ENCODE measurements at places on chromosomes 13 and 19. TPM values are rescaled to one million over a fixed set of nuclear protein-coding genes. Genes with fewer than 3 reads are reported as not detected.

GRCh38 chr19:52748336-52748950 is 13.6 kb upstream of the ZNF611 start:
- DNase-seq = peak; percentile 76

GRCh38 chr19:29404015-29404414 is 121.8 kb upstream of the VSTM2B start:
- no peak for DNase-seq

The TBXA2R gene
- not detected for total RNA-seq

DNA sequence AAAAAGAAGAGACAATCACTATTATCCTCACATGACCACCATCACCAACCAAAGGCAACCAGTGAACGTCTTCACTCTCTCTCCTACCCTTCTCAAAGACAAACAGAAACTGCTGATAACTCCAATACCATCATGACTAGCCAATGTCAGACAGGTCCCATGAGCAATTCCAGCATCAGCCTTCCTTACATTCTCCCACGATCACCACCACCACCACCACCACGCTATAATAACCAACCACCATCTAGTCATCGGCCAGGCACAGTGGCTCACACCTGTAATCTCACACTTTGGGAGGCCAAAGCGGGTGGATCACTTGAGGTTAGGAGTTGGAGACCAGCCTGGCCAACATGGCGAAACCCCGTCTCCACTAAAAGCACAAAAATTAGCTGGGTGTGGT is 3.9 kb downstream of the MYO1F start:
- DNase-seq = no peak

GRCh38 chr13:97298816-97299215 is 76.7 kb downstream of the MBNL2 start:
- DNase-seq = no peak

- no peak for DNase-seq
Measured at GRCh38 chr13:109899748-109900147, 113.4 kb upstream of the IRS2 start.

The RPS28 gene
- 520 TPM for total RNA-seq

DNA sequence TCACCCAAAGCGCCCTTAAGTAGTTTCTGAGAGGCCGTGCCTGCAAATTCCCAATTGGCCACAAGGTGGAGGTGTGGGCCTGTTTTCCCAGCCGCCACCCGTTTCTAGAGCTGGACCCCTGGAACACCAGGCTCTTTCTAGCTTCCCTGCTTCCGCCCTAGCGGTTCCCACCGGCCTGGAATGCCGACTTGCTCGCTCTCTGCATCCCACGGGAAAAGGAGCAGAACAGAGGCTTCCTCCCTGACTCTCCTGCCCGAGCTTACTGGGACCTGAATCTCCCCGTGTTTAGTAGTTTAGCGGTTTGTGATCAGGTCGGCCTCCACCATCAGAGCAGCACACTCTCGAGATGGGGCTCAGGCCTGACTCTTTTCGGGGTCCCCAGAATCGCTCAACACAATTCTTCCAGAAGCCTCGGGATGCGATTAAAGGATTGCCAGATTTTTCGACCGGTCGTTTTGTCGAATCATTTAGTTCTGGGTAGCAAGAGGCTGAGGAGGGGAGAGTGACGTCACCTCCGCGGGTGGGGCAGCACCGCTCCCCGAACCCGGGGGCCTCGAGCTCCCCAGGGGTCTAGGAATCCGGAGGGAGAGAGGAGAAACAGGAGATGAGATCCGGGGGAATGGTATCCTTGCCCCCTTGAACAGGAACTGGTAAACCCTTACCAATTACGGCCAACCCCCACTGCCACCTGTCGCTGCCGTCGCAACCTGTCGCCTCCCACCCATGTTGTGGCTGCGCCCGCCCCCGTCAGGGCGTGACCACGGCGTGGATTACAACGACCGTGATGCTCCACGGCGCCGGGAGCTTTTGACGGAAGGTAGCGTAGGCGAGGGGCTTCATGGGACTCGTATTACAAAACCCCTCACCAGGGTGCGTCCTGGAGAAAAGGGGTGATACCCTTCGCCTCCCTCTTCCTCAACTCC is 8.0 kb downstream of the NAPSA start:
- peak; percentile 86 for DNase-seq

The LONP1 gene
- 36.4 TPM for total RNA-seq

DNA sequence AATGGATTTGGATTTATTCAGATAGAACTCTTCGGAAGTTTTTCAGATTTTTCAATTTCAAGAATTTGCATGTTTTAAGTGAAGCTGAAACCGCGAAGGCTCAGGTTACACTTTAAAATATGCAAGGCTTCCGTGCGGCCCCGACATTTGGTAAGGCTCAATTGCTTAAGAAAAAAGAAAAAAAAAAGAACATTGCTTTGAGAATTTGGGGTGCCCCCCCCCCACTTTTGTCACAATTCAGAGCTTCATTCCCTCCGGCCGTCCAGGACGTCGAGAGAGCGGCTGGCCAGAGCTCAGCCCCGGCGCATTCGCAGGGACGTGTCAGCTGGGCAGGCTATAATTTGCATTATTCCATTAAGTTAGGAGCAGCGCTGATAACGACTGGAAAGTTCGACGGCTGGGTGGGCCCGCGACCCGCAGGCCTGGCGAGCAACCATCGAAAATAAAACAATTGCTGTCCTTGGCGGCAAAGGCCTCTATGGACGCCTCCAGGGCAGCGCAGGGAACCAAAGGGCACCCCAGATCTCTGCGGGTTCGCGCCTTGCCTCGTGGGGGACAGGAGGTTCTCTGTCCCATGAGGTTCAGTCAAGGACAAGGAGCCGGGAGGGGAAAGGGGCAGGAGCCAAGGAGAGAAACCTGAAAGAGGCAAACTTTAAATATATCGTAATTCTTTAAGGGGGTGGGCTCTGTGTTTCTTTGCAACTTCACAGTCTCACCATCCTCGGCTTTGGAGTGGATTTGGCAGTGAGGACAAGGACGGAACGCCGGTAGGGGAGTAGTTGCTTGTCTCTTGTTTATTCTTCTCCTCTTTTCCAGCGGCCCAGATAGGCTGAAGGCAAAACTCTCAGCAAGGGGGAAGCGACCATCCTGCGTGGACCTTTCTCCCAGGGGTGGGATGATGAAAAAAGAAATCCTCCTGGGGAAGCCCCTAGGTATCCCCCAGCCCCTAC is 7.0 kb downstream of the SOX21 start:
- DNase-seq = peak; percentile 10

GRCh38 chr13:28268800-28269223 is 130.5 kb downstream of the PAN3 start:
- DNase-seq = no peak

The PHF11 gene
- total RNA-seq = 55.8 TPM

The HCN2 gene
- total RNA-seq = not detected

- no peak for DNase-seq
Measured at GRCh38 chr19:36449059-36449670, 30.7 kb upstream of the ZFP82 start.

The LSR gene
- total RNA-seq = 132 TPM

DNA sequence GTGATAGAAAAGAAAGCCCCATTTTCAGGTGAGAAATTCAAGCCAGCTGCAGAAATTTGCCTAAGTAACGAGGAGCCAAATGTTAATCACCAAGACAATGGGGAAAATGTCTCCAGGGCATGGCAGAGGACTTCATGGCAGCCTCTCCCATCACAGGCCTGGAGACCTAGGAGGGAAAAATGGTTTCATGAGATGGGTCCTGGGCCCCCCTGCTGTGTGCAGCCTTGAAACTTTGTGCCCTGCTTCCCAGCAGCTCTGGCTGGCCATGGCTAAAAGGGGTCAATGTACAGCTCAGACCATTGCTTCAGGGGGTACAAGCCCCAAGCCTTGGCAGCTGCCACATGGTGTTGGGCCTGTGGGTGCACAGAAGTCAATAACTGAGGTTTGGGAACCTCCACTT is 9.9 kb downstream of the N4BP2L1 start:
- no peak for DNase-seq

GRCh38 chr13:59946944-59947343 is 216.8 kb downstream of the DIAPH3 start:
- no peak for DNase-seq

- DNase-seq = no peak
Measured at GRCh38 chr13:87403748-87404432, 267.3 kb upstream of the SLITRK5 start.

GRCh38 chr13:76481738-76482137 is 404.5 kb downstream of the KCTD12 start:
- no peak for DNase-seq

The ZNF559 gene
- total RNA-seq = 16.9 TPM

GRCh38 chr19:42538841-42539709 is 10.8 kb upstream of the CEACAM1 start:
- no peak for DNase-seq

The PLIN4 gene
- 27.4 TPM for total RNA-seq

DNA sequence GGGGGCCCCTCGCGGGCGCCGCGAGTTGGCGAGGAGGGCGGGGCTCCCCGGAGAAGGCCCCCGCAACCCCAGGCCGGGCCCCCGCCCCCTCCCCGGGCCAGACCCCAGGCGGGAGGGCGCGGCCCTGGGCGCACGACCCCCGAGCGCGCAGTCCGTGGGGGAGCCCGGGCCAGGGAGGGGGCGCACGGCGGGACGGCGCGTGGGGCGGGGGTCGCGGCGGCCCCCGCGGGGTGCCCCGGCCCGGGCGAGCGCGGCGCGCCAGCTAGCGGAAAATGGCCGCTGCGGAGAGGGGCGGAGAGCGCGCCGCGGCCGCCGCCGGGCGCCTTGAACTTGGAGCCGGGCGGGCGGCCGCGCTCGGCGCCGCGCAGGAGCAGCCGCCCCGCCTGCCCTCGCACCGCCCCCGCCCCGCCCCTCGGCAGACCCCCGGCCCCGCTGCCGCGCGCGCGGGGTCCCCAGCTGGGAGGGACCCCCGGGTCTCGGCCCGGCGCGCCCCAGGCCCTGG is 6.4 kb upstream of the NFIC start:
- DNase-seq = peak; percentile 78

The NUMBL gene
- total RNA-seq = 14.7 TPM

The PLIN5 gene
- 6.1 TPM for total RNA-seq

The FFAR2 gene
- total RNA-seq = not detected

Measured in stomach (tissue), 19 donors.